ENCODE measurements at places on chromosomes 5 and 9. TPM values are rescaled to one million over a fixed set of nuclear protein-coding genes. Genes with fewer than 3 reads are reported as not detected.

DNA sequence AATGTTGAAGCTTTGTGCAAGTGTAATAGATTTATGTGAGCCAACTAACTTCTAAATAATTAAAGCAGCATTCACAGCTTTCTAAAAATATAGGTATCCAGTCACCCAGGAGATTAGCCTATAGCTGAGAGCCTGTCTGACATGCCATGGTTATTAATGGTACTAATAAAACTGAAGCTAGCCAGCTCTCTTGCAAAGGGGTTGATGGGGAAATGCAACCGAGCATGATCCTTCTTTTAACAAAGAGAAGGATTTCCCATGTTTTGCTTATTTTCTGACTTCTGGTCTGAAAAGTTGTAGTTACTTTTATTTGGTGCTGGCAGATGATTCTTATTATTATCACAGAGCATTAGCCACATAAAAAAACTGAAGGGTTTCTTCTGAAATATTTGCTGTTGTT lies 488.7 kb upstream of the CYLC2 start:
- no peaks in the 10 kb centered on the region for H3K4me1 ChIP-seq
- H3K4me3 ChIP-seq, result no peak overlapping the region
- no peaks in the 10 kb centered on the region for H3K36me3 ChIP-seq
- DNase-seq, result no peak

ZDHHC11B gene
- total RNA-seq, result 0.52 TPM

DNA sequence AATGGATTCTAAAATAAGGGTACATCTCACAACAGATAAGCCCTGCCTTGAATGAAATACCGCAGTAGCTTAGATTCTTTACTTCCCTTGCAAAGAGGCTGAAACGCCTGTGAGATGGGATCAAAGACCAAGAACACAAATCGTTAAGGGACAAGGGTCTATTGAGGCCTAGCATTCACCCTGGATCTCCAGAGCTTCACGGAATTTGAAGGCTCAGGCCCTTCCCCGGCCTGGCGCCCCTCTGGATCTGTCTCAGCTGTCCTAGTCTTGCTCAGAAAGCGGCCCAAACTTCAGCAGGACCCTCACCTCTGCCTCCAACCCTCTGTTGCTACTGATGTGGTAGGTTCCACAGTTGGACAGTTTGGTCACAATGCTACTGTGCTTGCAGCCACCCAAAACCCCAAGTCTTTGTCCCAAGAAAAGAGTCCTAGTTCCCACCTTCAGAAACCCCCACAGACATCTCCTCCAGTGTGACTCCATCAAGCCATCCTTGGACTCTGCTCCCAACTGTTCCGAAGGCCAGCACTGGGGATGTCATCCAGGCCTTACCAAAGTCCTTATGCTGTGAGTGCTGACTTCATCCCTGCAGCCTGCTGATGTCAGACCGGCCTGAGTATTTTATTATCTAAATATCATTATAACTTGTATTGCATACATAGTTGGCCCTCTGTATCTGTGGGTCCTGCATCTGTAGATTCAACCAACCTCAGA lies 9.4 kb downstream of the CORO2A start:
- H3K27me3 ChIP-seq, result no peaks in the 10 kb centered on the region
- H3K4me1 ChIP-seq, result no peaks in the 10 kb centered on the region
- no peaks in the 10 kb centered on the region for H3K36me3 ChIP-seq
- DNase-seq, result no peak
- H3K4me3 ChIP-seq, result no peak overlapping the region

TMEM174 gene
- total RNA-seq, result not detected

DNA sequence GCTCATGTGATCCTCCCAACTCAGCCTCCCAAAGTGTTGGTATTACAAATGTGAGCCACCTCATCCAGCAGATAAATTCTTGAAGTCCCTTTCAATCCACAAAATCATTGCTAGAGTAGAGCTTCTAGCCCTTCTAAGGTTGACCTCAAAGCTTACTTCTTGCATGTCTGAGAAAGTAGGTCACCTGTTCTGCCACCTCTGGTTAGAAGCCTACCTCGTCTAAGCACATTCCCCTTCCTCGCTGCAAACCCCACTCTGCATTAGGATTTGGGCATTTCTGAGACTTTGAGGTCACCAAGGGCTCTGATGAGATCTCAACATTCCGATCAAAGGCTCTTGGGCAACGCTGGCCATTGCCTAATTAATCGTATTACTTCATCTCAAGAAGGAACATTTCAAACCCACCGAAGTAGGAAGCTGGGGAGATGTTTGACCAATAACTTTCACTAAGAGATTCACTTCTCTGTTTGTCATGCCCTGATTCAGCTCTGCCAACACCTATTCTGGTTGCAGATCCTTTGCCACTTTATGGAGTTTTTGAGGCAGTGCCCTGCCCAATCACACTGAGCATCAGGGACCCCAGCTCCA lies 8.6 kb downstream of the ADAM19 start:
- peaks cover 75% of the 10 kb centered on the region for H3K36me3 ChIP-seq
- peaks cover 84% of the 10 kb centered on the region for H3K4me1 ChIP-seq
- H3K27me3 ChIP-seq, result no peaks in the 10 kb centered on the region
- peak overlapping the region; percentile 29 for H3K4me3 ChIP-seq
- H3K27ac ChIP-seq, result peak overlapping the region; percentile 43
- peak; percentile 50 for DNase-seq

- DNase-seq, result no peak
- no peaks in the 10 kb centered on the region for H3K36me3 ChIP-seq
- no peak overlapping the region for H3K4me3 ChIP-seq
- no peaks in the 10 kb centered on the region for H3K27me3 ChIP-seq
- no peaks in the 10 kb centered on the region for H3K4me1 ChIP-seq
- no peak overlapping the region for H3K27ac ChIP-seq
These were observed 363.4 kb downstream of the DNAH5 start for GRCh38 chr5:13581132-13581531.

CMYA5 gene
- 0.10 TPM for total RNA-seq

SPOCK1 gene
- not detected for total RNA-seq

GRCh38 chr5:133925269-133925668 lies 43.2 kb downstream of the C5orf15 start:
- no peak for DNase-seq
- H3K36me3 ChIP-seq, result no peaks in the 10 kb centered on the region
- no peaks in the 10 kb centered on the region for H3K27me3 ChIP-seq
- H3K27ac ChIP-seq, result no peak overlapping the region

PALM2AKAP2 gene
- total RNA-seq, result not detected

- H3K27ac ChIP-seq, result no peak overlapping the region
- no peak overlapping the region for H3K4me3 ChIP-seq
- peaks cover 14% of the 10 kb centered on the region for H3K4me1 ChIP-seq
- peaks cover 12% of the 10 kb centered on the region for H3K27me3 ChIP-seq
- no peaks in the 10 kb centered on the region for H3K36me3 ChIP-seq
- no peak for DNase-seq
These were observed 4.2 kb downstream of the AK1 start for GRCh38 chr9:127873223-127873691.

DNA sequence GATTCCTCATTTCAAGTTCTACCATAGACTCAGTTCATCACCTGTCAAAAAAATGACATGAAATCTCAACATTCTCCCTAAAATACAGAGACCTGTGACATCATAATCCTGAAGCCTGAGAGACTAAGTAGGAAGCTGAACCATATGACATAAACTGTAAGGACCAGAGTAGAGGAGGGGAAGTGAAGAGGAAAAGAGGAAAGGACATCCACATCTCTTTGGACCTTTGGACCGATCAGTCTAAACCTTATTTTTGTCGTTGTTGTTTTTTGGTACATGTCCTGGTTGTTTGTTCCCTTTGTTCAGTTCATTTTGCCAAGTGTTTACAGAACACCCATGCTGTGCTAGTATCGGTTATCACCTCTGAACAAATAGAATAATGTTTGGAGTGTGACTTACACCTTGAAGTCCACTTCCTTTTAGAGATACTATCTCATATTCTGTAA lies 41.9 kb downstream of the LURAP1L start:
- H3K36me3 ChIP-seq, result no peaks in the 10 kb centered on the region
- H3K4me1 ChIP-seq, result no peaks in the 10 kb centered on the region
- H3K4me3 ChIP-seq, result no peak overlapping the region
- no peaks in the 10 kb centered on the region for H3K27me3 ChIP-seq
- DNase-seq, result no peak
- H3K27ac ChIP-seq, result no peak overlapping the region
